Urothelium cell line (cell line): ENCODE measurements at places on chromosomes 1 and 21.

DNA sequence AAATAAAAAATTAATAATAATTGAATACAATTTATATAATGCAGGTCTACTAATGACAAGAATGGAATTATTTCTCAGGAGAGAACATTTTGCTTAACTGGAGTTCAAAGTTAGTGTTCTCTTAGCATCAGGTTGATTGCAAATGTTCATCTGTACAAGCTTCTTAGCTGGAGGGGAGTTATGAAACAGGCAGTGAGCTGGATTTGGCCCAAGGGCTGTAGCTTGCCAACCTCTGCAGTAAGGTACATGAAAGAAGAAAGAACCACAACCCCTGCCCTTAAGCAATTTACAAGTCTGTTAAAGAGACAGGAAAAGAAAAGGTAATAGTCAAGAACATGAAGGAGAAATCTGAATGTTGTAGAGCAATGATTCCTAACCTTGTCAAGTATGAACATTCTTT, 17.0 kb downstream of the LPGAT1 start:
- no peak for DNase-seq

DNA sequence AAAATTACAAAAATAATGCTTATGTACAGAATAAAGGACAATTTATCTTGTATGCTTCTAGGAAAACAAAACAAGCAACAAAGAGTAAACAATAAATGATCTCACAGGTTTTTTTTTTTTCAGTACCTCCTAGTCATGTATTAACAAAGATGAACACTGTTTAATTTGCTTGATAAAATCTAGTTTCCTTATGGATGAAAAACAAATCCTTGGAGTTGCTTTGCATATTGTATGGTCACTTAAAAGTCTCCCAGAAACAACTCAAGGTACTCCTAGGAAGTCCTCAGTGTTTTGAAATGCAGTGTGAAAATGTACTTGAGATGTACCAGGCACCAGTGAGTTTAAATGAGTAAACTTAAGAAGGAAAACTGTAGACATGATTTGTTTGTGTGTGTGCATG, 686.0 kb upstream of the BRINP3 start:
- no peak for DNase-seq

DNA sequence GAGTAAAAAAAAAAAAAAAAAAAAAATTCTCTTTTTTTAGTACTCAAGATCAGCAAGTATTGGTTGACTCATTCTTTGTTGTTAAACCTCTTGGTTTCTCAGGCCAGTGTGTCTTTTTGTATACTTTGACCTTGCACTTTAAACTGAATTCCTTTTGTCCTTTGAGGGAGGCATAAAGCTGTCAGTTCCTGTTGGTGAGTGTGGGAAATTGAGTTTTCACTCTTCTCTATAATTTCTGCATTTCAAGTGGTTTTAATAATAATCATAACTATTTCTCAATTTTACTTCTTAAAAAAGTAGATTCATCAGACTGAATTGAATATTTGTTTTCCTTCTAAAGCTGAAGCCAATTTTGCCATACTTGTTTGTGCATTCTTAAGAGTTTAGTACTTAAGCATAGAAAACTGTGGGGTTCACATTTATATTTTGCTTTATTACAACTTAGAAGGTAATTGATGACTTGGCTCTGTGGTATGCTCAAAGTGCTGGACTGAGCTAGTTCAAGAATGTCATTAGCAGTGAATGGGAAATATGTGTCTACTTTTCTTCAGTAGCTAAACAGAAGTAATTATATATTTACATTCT, 43.4 kb downstream of the ITSN1 start:
- no peak for DNase-seq

DNA sequence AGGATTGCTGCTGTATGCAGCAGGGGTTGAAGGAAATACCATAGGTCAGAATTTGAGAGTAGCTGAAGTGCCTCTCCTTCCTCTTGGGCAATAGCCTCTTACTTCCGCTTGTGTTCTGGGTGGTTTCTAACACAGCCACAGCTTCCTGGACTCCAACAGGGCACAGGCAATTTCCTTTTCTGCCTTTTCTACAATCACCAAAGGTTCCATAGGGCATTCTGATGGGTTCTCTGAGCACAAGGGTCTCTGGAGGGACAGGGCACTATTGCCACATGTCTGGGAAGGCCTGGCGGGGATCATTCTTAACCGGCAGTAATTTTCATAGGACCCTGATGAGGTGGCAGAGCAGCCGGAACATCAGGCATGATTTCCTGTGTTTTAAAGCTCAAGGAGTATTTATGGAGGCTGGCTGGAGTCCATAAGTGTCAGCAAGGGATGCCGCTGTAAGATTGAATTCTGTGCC, 5.5 kb upstream of the AGTRAP start:
- DNase-seq: no peak

- no peak for DNase-seq
These were observed 56.0 kb downstream of the CD46 start for GRCh38 chr1:207807690-207808321.

GRCh38 chr1:228652116-228652515, 83.2 kb upstream of the RHOU start:
- DNase-seq: no peak

DNA sequence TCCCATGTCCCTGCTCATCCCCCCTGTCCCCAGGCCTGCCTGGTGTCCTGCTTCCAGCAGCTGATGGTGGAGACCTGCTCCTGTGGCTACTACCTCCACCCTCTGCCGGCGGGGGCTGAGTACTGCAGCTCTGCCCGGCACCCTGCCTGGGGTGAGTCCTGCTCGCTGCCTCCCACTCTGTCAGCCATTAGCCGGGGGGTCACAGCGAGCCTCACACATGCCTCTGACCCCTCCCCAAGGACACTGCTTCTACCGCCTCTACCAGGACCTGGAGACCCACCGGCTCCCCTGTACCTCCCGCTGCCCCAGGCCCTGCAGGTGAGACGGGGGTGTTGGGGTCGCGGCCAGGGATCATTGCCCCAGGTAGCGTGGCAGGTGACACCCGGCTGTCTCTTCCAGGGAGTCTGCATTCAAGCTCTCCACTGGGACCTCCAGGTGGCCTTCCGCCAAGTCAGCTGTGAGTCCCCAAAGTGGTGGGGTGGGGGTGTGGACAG, 10.0 kb downstream of the SCNN1D start:
- peak; percentile 71 for DNase-seq

GRCh38 chr1:15191770-15192169, 38.2 kb downstream of the TMEM51 start:
- no peak for DNase-seq

DNA sequence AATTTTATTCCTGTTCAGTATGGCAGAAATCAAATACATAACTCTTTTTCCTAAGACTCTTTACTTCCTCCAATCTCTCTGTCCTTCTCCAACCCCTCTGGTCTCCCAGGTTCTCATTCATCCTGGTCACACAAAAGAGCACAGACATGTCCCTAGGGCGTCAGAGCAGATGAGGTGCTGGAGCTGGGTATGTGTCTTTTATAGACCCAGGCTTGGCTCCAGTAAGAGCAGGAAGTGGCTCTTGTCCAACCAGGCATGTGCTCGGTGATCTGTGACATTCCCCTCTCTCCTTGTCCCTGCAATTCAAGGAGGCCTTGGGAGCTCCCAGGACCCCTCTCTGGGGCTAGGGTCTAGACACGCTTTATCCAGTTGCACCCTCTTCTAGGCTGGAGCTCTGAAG, 18.0 kb upstream of the LCE2D start:
- DNase-seq: no peak

GRCh38 chr1:181015251-181015615, 7.4 kb downstream of the STX6 start:
- no peak for DNase-seq

- no peak for DNase-seq
These were observed 157.2 kb downstream of the ST6GALNAC5 start for GRCh38 chr1:77024500-77024899.

DNA sequence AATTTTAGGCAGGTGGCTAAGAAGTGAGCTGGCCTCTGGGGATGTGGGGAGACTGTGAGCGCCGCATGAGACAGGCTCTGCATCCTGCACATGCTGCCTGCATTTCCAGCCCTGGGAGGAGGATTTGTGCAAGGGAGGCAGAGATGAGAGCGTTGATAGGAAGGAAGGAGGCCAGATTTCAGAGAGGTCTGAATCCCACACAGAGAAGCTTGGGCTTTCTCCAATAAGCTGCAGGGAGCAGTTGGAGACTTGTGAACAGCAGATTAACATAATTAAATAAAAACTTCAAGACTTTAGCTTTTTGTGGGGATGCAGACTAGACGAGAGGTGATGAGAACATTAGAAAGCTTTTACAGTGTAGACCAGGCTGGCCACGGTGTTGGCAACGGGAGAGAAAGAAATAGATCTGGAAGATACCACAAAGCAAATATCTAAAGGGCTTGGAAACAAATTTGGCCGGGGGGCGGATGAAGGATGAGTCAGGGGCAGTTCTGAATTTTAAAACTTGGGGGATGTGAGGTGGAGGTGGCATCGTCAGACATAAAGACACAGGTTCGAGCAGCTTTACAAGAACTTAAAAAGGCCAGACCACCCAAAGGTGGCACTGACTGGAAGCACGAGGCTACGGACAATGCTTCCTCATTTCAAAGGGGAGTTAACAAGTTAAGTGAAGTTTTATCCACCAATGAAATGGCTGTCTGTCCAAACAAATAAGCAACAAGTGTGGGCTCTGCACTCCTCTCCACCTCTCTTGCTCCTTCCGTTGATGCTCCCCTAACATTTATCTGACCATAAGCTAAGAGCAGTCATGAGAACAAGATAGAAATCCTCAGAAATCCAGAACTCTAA, 57.0 kb downstream of the HIVEP3 start:
- peak; percentile 45 for DNase-seq

GRCh38 chr1:167173516-167174184, 47.0 kb upstream of the POU2F1 start:
- peak; percentile 54 for DNase-seq

DNA sequence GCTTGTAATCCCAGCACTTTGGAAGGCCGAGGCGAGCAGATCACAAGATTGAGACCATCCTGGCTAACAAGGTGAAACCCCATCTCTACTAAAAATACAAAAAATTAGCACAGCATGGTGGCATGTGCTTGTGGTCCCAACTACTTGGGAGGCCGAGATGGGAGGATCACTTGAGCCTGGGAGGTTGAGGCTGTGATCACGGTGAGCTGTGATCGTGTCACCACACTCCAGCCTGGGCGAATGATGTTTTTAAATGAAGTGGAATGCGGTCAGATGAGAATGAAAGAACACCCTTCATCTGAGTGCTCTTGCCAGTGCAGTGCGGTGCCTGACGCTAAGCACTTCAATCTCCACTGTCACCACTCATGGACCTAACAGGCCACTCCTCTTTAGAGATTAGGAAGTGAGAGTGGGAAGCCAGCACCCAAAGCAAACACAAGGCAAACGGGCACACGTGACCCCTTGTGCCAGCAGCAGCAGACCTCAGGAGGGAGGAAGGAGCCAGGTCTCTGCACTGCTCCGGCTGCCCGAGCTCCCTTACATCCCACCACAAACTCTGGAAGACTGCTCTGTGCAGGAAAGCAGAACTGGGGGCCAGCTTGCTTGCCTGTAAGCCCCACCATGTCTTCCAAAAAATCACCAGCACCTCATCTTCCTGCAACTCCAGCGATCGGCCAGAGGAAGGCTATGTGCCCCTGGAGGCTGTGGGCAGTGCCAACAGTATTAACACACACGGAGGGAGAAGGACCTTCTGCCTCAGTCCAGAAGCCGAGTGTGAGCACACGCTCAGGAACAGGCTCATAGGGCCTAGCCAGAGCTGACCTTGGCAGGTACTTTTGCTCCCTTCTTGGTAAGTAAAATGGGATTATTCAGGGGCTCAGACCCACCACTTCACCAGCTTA, 9.7 kb downstream of the CTNNBIP1 start:
- DNase-seq: no peak
